ENCODE measurements at places on chromosomes 4 and X. TPM values are rescaled to one million over a fixed set of nuclear protein-coding genes. Genes with fewer than 3 reads are reported as not detected.

GRCh38 chrX:97380200-97380599 lies 496.5 kb downstream of the RPA4 start:
- no peak for DNase-seq

DNA sequence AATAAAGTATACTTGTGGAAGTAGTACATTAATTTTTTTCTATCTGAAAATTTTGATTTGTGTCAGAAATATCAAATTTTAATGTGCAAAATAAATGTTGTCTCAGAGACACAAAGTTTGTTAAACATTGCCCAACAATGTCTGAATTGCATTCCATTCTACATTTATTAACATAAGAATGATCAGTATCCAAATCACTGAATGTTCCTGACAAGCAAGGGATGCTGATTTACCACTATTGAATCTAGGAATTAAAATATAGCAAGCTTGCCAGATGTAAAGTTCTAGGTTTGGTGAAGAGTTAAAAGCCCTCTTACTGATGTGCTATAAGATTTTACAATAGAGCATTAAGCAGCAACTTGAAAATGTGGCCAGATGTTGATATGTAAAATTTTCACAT lies 489.2 kb upstream of the CTSO start:
- DNase-seq: no peak

DNA sequence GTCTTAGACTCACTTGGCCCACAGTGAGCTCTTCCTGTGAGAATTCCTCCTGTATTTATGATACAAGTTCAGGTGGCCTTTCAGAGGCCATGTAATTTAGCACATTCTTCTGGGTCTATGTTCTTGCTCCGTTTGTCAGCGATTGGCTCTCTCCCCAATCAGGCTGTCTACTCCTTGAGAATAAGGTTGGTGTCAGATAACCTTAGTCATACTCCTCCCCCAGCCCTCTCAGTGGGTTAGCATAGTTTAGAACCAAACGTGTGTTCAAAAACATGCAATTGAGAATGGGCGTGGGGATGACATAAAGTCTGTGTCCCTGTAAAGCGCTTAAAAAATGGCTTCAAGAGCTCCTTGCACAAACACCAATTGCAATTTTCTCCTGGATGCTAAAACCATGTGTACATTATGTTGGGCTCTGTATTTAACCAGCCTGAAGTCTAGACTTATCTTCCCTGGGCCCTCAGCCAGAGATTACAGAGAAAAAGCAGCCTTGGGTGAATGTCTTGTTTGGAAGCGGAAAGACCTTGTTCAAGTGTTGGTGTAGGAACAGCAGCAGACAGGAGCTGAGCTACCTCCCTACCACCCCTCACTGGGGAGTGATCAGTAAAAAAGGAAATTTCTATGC lies 9.9 kb upstream of the CT47C1 start:
- DNase-seq: no peak

DNA sequence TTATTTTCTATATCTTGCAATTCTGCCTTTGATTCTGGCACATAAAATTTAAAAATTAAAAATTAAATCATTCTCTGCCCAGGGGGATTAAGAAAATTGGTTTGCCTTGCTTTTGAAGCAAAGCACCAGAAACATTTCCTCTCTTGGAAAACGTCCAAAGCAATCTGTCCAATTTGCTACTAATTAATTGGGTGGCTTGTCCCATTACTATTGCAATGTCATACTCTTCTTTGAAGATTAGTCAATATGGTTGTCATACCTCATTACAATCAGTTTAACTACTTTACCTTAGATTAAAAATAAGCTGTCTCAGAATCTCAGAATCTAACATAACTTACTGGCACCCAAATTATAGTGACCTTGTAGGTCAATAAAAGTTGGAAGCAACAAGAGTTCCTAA lies 208.8 kb downstream of the TMA16 start:
- DNase-seq: no peak

DNA sequence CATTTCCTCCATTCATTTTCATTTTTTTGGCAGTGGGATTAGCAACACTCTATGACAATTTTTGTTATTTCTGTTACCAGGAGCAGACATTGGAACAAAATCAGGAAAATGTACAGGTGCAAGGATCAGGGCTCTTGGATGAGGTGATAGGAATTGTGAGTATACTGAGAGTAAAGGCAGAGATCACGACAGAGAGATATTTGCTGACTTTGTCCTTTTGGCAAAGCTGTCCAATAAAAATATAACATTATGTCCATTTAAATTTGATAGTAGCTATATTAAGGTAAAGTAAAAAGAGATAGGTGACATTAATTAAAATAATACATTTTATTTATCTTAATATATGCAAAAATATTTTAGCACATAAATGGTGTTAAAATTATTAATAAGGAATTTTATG lies 373.1 kb upstream of the GNPDA2 start:
- DNase-seq: no peak

The SNCA gene
- total RNA-seq: 26.1 TPM

The RIPPLY1 gene
- total RNA-seq: not detected

The STBD1 gene
- total RNA-seq: 0.15 TPM

DNA sequence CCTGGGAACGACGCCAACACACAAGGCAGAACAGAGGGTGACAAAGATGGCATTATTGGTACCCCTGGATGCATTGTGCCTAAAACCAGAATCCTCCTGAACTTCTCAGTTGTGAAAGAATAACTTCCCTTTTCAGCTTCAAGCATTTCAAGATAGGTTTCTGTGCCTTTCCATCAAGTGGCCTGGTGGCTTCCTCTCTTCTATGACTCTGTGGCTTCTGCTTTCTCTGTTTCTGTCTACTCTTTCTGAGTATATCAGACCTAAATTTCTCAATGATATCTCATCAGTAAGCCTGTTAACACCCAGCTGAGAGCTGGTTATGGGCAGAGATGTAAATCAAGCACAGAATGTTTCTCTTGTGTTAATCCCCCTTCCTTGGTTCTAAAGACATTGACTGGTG lies 21.4 kb upstream of the FAM9B start:
- no peak for DNase-seq

- no peak for DNase-seq
Observed at GRCh38 chr4:71270901-71271300, 67.9 kb upstream of the SLC4A4 start.

The CFAP97 gene
- total RNA-seq: 41.9 TPM

- DNase-seq: no peak
Observed at GRCh38 chr4:8558080-8558960, 21.9 kb upstream of the GPR78 start.

The CD38 gene
- 1.4 TPM for total RNA-seq

DNA sequence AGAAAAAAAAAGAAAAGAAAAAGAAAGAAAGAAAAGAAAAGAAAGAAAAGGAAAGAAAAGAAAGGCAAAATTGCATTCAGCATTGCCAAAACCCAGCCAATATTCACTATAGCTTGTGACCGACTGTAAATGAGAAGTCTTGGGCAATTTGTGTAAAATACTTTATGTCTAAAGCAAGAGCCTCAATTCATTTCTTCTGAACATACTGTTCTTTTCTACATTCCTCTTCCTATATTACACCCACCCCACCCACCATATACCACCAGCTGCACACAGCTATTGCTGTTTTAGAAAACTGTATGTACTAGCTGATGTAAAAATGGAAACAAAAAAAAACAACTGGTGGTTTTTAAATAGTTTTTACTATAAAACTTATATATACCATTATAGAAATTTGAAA lies 156.9 kb upstream of the TTC29 start:
- DNase-seq: no peak
